Hematopoietic multipotent progenitor cell treated with erythropoietin and hydrocortisone succinate and interleukin-3 and kit ligand, for 17 days (in vitro differentiated cells): ENCODE measurements at places on chromosomes 2 and 18.

DNA sequence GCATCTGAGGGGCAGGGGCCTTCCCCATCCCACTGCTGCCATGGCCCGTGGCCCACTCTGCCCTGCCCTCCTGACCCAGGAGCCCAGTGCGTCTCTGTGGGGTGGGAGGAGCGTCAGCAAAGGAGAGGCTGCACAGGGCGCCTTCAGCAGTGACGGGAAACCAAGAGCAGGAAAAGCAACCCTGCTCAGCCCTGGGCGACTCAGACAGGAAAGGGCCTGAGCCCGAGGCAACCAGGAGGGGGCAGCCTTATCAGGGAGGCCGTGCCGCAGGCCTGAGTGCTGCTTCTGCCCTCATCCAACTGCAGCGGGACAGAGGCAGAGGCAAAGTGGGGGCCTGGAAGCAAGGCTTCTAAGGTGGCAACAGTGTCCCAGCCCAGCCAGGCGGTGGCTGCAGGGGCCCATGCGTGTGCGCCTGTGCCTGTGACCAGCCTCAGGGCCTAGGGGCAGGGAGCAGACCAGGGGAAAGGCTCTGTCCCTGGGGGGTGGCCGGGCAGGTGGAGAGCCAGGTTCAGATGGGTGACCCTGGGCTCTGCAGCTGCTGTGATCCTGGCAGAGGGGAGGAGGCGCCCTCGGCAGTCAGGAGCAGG lies 23.3 kb upstream of the ALPI start:
- no peak for DNase-seq

DNA sequence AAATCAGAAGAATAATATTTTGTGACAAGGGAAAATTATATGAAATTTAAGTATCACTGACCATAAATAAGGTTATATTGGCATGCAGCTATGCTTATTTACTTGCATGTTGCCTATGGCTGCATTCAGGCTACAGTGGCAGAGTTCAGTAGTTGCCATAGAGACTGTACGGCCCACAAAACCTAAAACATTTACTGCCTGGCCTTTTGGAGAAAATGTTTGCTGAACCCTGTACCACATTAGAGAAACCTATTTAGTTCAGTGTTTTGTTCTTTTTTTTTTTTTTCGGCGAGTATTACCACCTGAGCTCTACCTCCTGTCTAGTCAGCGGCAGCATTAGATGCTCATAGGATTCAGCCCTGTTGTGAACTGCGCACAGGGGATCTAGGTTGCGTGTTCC lies 163.7 kb downstream of the MCFD2 start:
- no peak for DNase-seq

GRCh38 chr2:176585791-176586190 lies 316.5 kb downstream of the MTX2 start:
- DNase-seq = no peak

DNA sequence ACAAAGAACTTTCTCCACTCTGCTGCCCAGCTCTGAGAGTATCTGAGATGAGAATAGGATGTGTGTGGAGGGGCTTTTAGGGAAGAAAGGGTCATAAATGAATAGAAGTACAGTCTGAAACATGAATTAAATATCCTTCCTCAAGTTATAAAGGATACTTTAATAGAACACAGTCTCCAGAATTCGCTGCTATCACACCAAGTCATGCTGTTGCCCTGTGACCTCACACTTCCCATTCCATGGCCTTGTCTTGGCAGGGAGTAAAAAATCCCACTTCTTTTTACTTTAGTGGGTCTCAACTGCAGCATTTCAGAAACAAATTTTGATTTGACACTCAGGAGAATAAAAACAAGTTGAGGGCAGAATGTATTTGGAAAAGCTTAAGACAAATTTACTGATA lies 3.8 kb upstream of the RPE start:
- DNase-seq = no peak

GRCh38 chr2:204441316-204441715 lies 104.0 kb upstream of the PARD3B start:
- no peak for DNase-seq

DNA sequence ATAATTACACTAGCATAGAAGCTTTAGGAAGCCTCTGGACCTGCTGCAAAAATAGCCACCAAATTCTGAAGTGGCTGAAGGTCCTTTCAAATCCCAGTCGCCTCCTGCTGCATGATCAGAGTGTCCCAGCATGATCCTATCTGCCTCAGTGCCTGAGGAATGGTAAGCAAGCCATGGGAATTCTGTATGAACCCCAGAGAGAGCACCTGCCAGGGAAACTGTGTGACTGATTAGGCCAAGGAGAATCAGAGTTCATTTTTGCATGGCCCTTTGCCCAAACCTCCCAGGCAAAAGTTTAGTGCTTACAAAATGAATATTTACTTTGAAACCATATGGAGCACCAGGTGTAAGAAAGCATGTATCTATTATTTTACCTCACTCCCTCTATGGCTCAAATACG lies 221.4 kb downstream of the ARL4C start:
- no peak for DNase-seq

- DNase-seq = no peak
Observed at GRCh38 chr2:223916181-223916920, 28.8 kb downstream of the WDFY1 start.

DNA sequence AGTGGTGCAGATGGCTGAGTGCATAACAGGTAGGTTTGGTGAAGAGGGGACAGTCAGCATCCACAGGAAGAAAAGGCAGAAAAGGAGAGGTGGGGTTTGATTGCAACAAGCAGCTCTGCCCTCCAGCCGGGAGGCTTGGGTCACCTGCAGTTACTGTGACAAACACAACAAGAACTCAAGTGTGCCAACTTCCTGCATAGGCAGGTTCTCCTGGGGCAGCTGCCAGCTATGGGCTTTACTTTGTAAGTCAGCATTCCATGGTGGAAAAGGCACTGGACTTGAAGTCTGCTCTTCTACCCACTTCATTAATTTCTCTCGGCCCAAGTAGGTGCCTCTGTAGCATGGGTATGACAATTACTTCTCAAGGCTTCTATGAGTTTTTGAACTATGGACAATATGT lies 98.9 kb downstream of the MYT1L start:
- DNase-seq = no peak

GRCh38 chr2:9440058-9440727 lies 16.7 kb downstream of the CPSF3 start:
- no peak for DNase-seq

DNA sequence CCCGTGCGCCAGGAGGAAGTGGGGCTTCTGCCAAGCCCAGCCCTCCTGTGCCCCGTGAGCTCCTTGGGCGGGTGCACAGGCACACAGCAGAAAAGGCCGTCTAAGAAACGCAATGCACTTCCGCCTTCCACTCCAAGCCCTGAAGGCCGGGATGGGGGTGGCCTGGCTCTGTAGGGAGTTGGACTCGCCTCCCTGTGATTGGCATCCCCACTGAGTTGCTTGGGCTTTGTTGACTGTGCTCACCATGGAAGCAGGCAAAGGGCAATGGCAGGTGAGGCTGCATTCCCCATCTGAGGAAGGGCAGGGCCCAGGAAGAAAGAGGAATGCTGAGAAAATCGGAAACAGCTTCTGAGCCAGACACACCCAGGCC lies 66.8 kb downstream of the CRACDL start:
- no peak for DNase-seq
